Activated naive CD4-positive, alpha-beta T cell treated with anti-CD3 and anti-CD28 coated beads for 36 hours (primary cell): ENCODE measurements at places on chromosomes 2 and 18. TPM values are rescaled to one million over a fixed set of nuclear protein-coding genes. Genes with fewer than 3 reads are reported as not detected.
A peak's percentile ranks its signal among the peaks of the same experiment; 100 is the strongest.

LIPT1 gene
- total RNA-seq = 7.0 TPM

DNA sequence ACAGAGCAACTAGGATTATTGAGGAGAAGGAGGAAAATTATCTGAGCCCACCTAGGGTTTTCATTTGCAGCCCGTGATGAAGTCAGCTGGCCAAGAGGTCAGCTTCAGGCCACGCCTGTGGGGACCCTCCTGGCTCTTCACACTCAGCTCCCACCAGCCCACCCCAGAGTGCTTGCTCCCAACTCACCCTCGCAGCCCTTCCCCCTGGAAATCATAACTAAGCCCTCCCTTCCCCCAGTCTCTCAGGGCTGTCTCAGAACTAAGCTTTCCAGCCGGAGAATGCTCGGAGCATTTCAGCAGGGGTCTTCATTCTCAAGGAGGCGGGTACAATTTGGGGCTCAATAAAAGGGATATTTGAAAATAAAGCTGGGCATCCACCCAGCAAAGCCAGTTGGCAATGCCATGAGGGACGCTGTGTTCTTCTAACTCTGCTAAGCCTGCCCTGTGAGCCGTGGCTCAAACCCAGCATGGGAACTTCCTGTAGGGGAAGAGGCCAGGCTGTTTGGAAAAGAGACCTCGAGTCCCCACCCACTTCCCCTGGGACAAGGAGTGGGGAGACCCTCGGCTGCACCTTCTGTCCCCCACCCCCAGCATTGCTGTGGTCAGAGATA, 194.9 kb downstream of the CTIF start:
- no peaks in the 10 kb centered on the region for H3K36me3 ChIP-seq
- H3K27ac ChIP-seq = no peak overlapping the region
- H3K4me3 ChIP-seq = no peak overlapping the region
- no peaks in the 10 kb centered on the region for H3K27me3 ChIP-seq

LONRF2 gene
- not detected for total RNA-seq

TLX2 gene
- total RNA-seq = 0.10 TPM

GRCh38 chr18:22946217-22946616, 13.1 kb downstream of the RBBP8 start:
- H3K4me1 ChIP-seq = no peaks in the 10 kb centered on the region
- H3K27ac ChIP-seq = no peak overlapping the region
- no peaks in the 10 kb centered on the region for H3K27me3 ChIP-seq
- DNase-seq = no peak

GRCh38 chr18:55054021-55054990, 95.0 kb upstream of the CCDC68 start:
- H3K36me3 ChIP-seq = no peaks in the 10 kb centered on the region
- DNase-seq = no peak
- peaks cover 7% of the 10 kb centered on the region for H3K27me3 ChIP-seq

GRCh38 chr2:233041722-233042323, 9.4 kb downstream of the NEU2 start:
- no peak overlapping the region for H3K4me3 ChIP-seq
- no peak for DNase-seq
- H3K36me3 ChIP-seq = no peaks in the 10 kb centered on the region
- no peaks in the 10 kb centered on the region for H3K27me3 ChIP-seq
- no peaks in the 10 kb centered on the region for H3K4me1 ChIP-seq
- no peak overlapping the region for H3K27ac ChIP-seq

DNA sequence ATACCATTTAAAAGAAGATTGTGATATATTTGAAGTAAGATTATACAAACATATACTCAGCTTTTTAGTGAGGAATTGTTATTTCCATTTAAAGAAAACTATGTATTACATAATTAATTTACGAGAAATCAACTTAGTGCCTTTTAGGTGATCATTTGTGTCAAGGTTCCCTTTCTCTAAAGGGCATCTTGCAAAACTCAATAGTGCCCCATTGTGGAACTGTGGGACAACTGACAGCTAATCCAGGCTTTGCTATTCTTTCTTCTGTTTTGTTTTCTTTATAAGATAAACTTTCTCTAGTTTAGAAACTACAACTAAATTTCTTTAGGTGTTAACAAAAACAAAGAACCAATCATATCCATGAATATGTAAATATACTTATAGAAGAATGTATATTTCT, 24.3 kb upstream of the VIT start:
- no peak for DNase-seq
- H3K4me3 ChIP-seq = no peak overlapping the region
- H3K4me1 ChIP-seq = peaks cover 6% of the 10 kb centered on the region
- no peaks in the 10 kb centered on the region for H3K36me3 ChIP-seq
- no peak overlapping the region for H3K27ac ChIP-seq
- peaks cover 10% of the 10 kb centered on the region for H3K27me3 ChIP-seq

EPB41L3 gene
- 7.2 TPM for total RNA-seq

GRCh38 chr2:25374827-25375226, 33.1 kb upstream of the DNMT3A start:
- no peak overlapping the region for H3K4me3 ChIP-seq
- H3K4me1 ChIP-seq = peaks cover 31% of the 10 kb centered on the region

GRCh38 chr2:73642338-73643018, at the start of gene NAT8:
Gene NAT8 (minus strand): TSS chr2:73642422. CDS start chr2:73641628, 794 bp downstream.
- no peak for DNase-seq
- peaks cover 1% of the 10 kb centered on the region for H3K36me3 ChIP-seq
- H3K4me1 ChIP-seq = no peaks in the 10 kb centered on the region

GRCh38 chr2:234768608-234769196, 183.1 kb upstream of the SH3BP4 start:
- no peak overlapping the region for H3K4me3 ChIP-seq
- H3K27me3 ChIP-seq = peaks cover 7% of the 10 kb centered on the region
- no peaks in the 10 kb centered on the region for H3K36me3 ChIP-seq
- H3K4me1 ChIP-seq = no peaks in the 10 kb centered on the region
- DNase-seq = no peak

CABYR gene
- total RNA-seq = 1.2 TPM

- H3K4me1 ChIP-seq = peaks cover 23% of the 10 kb centered on the region
- no peak for DNase-seq
- peaks cover 27% of the 10 kb centered on the region for H3K36me3 ChIP-seq
- H3K27ac ChIP-seq = no peak overlapping the region
These were observed 5.2 kb downstream of the ZSCAN30 start for GRCh38 chr18:35284841-35285240.

DNA sequence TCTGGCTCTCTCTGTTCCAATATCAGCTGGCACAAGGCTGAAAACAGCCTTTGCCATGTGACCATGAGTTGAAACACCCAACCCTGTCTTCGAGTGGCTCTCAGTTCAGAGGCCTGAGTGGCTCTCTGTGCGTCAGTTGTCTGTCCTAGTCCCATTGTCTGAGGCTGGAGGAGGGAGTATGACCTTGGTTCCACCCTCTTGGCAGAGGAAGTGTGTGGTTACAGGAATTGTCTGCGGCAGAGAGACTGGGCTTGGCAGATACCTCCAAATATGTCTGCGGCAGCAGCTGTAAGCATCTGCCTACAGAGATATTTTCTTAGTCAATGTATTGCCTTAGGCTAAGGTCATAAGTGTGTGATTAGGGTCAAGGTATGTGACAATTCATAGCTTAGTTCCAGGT, 32.6 kb downstream of the CNGA3 start:
- H3K27me3 ChIP-seq = no peaks in the 10 kb centered on the region
- H3K27ac ChIP-seq = no peak overlapping the region
- no peaks in the 10 kb centered on the region for H3K36me3 ChIP-seq

SERPINB10 gene
- not detected for total RNA-seq

NLRC4 gene
- not detected for total RNA-seq

GRCh38 chr2:122500316-122501105, 745.1 kb downstream of the TSN start:
- no peaks in the 10 kb centered on the region for H3K4me1 ChIP-seq
- H3K36me3 ChIP-seq = no peaks in the 10 kb centered on the region
- no peak overlapping the region for H3K4me3 ChIP-seq

DNA sequence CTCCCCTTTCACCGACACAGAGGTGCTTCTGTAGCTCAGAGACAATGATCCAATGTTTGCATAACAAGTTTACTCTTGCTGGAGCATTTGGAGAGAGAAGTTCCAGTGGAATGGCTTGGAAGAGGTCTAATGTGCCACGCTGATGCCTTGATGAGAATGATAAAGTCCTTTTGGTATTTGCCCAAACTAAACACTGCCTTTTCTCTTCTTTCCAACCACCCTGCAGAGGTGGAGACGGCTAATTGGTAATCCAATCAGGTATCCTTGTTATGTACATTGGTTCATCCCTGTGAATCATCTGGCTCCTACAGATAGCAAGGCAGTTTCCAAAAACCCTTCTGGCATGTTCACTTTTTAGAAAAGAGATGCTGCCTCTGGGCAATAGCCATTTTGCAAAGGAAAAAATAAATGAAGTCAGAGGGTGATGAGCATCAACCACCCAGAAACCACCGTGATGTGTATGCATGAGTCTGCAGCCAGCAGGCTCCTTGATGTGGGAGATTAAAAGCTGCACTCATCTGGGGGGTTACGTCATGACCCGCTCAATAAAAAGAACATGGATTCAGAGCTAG, 40.6 kb downstream of the KIAA2012 start:
- H3K27ac ChIP-seq = no peak overlapping the region
- no peak overlapping the region for H3K4me3 ChIP-seq
- H3K36me3 ChIP-seq = no peaks in the 10 kb centered on the region
- no peaks in the 10 kb centered on the region for H3K4me1 ChIP-seq

- H3K27ac ChIP-seq = no peak overlapping the region
- H3K36me3 ChIP-seq = no peaks in the 10 kb centered on the region
- no peaks in the 10 kb centered on the region for H3K27me3 ChIP-seq
- H3K4me3 ChIP-seq = no peak overlapping the region
- no peaks in the 10 kb centered on the region for H3K4me1 ChIP-seq
These were observed 1820.1 kb upstream of the LRRTM1 start for GRCh38 chr2:82124629-82125028.

DNA sequence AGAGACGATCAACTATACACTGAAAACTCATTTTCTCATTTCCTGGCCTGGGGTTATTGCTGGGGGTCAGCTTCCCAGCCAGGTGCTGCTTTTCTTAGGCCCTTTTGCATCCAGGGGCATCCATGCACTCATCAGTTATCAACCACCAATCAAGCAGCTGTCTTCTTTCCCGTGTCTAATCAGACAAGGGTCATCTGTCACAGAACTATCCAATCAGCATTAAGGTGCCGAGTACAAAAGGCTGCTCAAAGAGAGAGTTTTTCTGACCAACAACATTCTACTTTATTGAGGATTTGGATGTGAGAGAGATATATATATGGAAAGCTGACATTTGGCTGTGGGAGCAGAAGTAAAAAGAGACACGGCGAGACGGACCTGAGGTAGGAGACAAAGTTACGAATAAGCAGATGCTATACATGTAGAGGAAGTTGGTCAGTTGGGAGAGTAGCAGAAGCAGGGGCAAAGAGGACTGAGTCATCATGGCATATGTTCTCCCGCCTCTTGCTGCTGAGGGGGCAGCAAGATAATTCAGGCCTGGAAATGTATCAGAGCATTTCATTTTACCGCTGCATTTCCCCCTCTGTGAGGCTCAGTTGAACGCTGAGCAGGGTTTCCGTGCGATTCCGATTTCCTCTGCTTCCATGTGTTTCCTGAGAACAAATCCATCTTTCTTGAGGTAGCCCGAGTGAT, 129.3 kb downstream of the NUP35 start:
- H3K27me3 ChIP-seq = no peaks in the 10 kb centered on the region
- no peak overlapping the region for H3K4me3 ChIP-seq
- no peaks in the 10 kb centered on the region for H3K4me1 ChIP-seq
- no peak for DNase-seq
- H3K27ac ChIP-seq = no peak overlapping the region

- no peaks in the 10 kb centered on the region for H3K27me3 ChIP-seq
- no peak for DNase-seq
- peak overlapping the region; percentile 95 for H3K27ac ChIP-seq
- peaks cover 44% of the 10 kb centered on the region for H3K36me3 ChIP-seq
These were observed 312 bp downstream of the NR4A2 start for GRCh38 chr2:156332284-156332533.

DNA sequence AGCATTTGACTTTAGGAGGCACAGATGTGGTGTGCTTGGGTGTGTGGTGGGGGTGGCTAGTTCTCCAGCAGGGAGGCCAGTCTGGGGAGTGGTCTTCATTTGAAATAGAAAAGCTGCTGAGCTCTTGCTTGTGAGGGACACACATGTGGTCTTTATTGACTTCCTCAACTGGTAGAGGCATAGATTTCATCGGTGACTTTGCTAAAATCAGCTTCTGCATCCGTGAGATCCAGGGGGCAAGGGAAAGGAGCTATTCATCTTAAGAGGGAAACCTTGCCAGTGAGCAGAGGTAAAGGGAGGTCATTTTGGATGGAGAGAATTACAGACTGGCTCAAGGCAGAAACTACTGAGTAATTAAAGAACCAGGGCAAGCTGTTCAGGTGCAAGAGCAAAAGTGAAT, 4.7 kb downstream of the MAPRE3 start:
- no peak overlapping the region for H3K4me3 ChIP-seq
- no peaks in the 10 kb centered on the region for H3K27me3 ChIP-seq
- DNase-seq = no peak
- peaks cover 11% of the 10 kb centered on the region for H3K4me1 ChIP-seq
- H3K36me3 ChIP-seq = no peaks in the 10 kb centered on the region

- peaks cover 17% of the 10 kb centered on the region for H3K4me1 ChIP-seq
- DNase-seq = no peak
- H3K36me3 ChIP-seq = no peaks in the 10 kb centered on the region
- no peak overlapping the region for H3K27ac ChIP-seq
These were observed 6.4 kb upstream of the PIK3C3 start for GRCh38 chr18:41948544-41949110.

DNA sequence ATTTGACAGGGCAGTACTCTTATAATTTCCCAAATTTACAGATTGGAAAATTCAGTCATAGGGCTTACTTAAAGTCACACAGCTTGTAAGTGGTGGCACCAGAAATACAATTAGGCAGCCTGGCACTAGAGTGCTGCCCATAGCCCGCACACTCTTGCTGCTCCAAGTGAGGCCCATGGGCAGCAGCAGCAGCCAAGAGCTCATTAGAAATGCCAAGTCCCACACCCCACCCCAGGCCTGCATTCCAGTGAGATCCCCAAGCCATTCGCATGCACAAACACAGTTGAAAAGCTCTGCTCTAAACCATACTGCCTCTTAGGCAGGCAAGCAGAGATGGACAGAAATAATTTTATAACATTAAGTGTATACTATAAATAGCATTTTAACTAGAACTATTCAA, 379.3 kb upstream of the PKDCC start:
- no peaks in the 10 kb centered on the region for H3K36me3 ChIP-seq
- H3K4me1 ChIP-seq = no peaks in the 10 kb centered on the region
- H3K27me3 ChIP-seq = no peaks in the 10 kb centered on the region

GRCh38 chr2:119253114-119253702, 29.6 kb downstream of the STEAP3 start:
- no peaks in the 10 kb centered on the region for H3K27me3 ChIP-seq
- H3K4me1 ChIP-seq = no peaks in the 10 kb centered on the region
- H3K4me3 ChIP-seq = no peak overlapping the region
- no peak overlapping the region for H3K27ac ChIP-seq

TMBIM1 gene
- 43.4 TPM for total RNA-seq
